Transverse colon (tissue), 4 donors: ENCODE measurements at places on chromosomes 12 and 14.

DNA sequence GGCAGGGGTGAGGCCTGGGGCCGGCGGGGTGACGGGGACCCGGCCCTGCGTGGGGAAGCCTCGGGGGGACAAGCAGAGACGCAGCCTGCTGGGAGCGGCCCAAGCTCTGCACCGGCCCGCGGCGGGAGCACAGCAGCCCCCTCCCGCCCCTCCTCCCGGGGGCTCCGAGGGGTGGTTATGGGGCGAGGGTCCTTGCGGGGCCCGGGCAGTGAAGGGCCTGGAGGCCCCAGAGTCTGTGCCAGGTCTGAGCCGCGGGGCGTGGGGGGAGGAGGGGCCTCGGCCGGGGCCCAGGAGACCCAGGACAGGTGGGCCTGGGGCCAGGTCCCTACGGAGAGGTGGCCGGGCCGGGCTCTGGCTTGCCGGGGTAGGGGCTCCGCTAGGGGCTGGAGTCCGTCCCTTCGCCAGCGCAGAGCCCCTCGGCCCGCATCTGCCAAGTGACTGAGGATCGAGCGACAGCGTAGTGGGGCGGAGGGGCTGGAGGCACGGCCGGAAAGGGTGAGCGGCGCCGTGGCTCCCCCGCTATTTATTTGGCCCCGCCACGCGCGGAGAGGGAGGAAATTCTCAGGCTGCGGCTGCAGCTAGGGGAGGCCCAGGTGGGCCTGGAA, 495 bp downstream of the TMEM121 start:
- DNase-seq = no peak

DNA sequence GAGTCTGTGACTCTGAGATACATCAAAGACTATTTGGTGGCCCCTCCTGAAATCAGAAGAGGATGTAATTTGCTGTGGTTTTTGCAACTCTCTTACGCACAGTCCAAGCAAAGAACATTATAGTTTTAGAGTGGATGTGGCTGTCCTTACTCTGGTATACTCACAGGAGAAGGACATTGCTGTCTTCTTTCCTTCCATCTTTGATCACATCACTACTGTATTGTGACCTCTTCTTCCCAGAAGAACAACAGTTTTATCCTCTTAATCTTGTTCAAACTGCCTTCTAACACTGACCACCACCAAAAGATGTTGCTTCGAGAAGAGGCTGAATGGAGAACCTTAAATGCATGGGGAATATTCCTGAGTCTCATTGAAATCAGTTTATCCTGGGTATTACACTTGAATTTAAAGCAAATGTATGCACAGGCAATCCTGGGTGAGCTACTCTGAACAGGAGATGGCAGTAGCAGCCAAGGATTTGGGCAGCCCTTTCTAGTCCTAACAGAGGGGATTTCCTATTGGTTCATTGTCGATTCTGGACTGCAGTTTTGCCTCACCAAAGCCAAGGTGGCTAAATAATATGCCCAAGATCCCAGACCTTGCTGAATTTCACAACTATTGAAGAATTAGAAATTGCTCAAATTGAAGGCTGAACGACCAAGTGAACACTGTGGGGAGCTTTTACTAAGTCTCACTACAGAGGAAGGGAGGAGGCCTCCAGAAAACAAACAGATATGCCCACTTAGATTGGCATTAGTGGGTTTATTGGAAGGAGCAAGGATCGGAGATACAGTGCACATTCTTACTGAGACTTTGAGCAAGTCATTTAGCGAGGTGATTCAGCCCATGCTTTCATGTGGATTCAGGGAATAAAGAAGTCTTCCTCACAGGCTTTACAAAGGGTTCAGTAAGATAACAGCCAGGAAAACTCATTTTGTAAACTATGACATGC, 282.8 kb downstream of the PAWR start:
- DNase-seq = peak; percentile 69

- DNase-seq = no peak
Observed at GRCh38 chr14:32382704-32383103, 53.6 kb downstream of the AKAP6 start.

GRCh38 chr12:113407931-113408600, 4.4 kb upstream of the SDS start:
- no peak for DNase-seq

GRCh38 chr12:100717733-100718067, 76.9 kb upstream of the ANO4 start:
- DNase-seq = no peak

- DNase-seq = no peak
Observed at GRCh38 chr14:72525087-72525915, 368.6 kb downstream of the DPF3 start.

- no peak for DNase-seq
Observed at GRCh38 chr12:2290516-2291065, 237.8 kb downstream of the CACNA1C start.

- DNase-seq = no peak
Observed at GRCh38 chr14:92900660-92901059, 22.3 kb upstream of the CHGA start.

DNA sequence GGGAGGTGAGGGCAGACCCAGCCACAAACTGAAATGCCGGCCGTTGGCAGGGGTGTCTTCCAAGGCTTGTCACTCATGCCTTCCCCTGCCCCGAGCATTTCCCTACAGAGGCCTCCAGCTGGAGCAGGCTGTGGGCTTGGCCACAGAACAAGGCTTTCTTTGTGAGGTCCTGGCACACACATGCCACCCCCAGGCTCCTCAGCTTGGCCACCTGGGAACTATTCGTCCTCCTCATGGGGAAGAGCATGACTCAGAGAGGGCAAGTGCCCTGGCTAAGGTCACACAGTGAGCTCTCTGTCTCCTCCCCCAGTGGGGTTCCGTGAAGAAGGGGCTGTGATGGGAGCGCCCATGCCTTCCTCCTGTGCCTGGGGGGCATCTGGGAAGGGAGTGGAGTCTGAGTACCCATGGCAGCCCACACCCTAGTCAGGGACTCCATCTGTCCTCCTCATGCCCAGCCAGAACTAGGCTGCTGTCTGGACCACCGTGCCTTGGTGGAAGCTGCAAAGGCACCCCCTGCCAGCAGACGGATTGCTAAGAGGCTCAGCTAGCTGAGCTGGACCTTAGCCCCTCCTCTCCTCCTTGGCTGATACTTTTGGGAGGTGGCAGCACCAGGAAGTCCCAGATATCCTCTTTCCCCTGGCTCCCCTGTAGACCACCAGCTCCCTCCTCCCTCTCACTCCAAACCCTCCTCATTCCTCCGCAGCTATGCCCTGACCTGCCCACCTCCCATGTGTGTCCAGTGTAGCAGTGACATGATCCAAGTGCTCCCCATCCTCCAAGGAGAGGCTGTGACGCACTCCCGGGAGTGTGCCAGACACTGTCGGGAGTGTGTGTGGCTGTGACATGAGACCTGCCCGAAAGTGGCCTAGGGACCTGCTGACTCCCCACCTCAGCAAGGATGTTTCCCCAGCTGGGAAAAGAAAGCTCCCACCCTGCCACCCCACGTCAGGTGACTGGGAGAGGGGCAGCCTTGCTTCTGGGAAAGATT, 21.4 kb downstream of the ABCB9 start:
- peak; percentile 36 for DNase-seq

DNA sequence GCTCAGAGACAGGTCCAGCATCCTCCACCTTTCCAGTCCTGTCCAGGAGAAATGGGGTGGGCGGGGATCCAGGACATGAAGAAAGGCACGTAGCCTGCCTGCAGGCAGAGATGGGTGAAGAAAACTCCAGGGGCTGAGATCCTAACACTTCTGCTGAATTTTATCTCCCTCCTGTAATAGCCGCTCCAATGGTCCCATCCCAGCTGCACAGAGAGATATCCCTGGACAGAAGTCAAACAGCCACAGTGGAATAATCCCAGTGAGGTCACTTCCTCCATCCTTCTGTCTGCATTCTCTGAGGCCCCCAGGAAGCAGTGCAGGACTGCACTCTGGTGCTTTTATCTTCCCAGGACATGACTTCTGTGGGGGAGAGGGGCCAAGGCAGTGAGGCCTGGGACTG, 26.3 kb downstream of the KRT18 start:
- DNase-seq = no peak

- DNase-seq = no peak
Observed at GRCh38 chr14:22194664-22195063, 394.4 kb downstream of the DAD1 start.

GRCh38 chr14:36524220-36524837, 4.3 kb upstream of the NKX2-1 start:
- DNase-seq = no peak

DNA sequence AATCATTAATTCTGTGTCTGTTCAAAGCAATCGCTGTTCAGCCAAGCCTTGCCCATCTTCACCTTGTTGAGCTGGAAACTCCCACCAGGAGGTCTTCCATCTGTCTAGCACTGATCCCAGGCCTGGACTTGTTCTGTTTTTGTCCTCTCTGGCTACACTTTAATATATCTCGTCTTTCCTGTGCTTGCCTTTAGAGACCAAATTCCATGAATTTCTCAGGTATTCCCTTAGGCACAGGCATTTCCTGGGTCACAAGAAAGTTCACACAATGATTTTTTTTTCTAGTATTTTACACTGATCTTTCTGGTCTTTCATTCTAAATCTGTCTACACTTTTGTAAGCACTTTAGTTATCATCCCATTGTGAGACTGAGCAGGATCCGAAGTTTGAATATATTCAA, 116.4 kb upstream of the CCND2 start:
- DNase-seq = no peak

DNA sequence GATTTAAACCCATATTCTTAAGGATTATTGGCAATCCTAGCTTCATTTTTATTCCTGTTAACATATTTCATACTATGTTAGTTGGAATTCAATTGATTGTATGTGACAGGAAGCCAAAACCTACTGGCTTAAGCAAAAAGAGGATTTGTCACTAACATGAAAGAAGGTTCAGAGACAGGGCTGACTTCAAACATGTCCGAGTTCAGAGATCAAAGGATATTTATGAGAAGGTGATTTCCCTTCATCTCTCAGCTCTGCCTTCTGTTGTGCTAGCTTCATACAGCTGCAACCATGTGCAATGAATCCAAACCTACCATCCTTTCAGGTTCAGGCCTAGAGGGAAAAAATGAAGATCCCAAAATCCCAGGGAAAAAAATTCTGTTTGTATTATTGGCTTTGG, 349.7 kb downstream of the ATP23 start:
- no peak for DNase-seq

- no peak for DNase-seq
Observed at GRCh38 chr12:22082190-22082701, 36.2 kb downstream of the CMAS start.

DNA sequence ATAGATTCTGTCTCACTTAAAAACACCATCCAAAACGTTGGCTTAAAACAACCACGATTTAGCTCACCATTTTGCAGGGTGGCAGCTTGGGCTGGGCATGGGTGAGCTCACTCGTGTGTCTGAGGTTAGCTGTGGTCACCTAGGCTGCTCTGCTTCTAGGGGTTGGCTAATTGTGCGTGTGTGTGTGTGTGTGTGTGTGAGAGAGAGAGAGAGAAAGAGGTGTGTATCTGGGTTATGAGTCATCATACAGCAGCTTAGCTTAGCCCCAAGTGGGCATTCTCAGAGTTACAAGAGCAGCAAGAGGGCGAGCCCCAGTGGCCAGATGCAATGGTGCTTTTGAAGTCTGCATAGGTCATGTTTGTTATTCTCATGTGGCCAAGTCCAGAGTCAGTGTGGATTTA, 6.0 kb downstream of the FBXW8 start:
- peak; percentile 9 for DNase-seq

DNA sequence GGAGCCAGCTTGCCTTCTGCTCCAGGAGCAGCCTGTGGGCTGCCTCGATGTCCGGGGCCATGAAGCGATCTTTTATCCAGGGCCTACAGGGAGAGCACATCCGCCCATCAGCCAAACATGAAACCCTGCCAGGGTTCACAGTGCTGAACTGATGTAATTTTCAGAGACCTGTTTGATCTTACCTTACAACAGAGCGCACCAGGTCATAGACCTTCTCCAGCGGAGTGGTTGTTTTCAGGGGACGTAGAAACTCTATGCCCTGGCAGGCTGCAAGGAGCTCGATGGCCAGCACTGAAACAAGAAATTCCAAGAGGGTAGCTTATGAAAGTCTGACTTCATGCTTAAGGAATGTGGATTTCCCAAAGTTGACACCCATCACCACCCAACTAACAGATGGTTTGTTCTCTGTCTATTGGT, 19.7 kb downstream of the HAL start:
- DNase-seq = no peak

- DNase-seq = peak; percentile 90
Observed at GRCh38 chr12:114668151-114668885, 15.7 kb downstream of the TBX3 start.

- DNase-seq = peak; percentile 24
Observed at GRCh38 chr12:105025890-105026289, 39.8 kb downstream of the NOPCHAP1 start.

DNA sequence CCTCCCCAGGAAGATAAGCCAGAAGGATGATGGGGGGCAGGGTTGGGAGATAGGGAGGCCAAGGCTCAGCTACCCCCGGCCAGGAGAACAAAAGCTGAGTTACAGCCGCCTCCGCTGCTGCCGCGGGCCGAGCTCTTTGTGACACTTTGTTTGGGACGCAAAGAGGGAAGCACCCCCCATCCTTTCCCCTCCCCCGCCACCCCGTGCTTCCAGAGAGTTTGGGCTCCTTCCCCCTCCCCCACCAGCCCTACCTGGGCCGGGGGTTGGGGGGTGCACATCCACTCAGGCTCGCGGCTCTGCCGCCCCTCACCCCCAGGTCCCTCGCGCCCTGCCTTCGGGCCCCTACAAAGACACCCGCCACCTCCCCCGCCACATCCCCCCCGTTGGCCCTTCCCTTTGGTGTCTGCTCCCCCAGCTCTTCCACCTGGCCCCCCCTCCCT, 799 bp downstream of the ZNF219 start:
- peak; percentile 62 for DNase-seq

- DNase-seq = no peak
Observed at GRCh38 chr12:47650469-47650868, 55.4 kb downstream of the RPAP3 start.

GRCh38 chr14:97456462-97456861, 659.3 kb downstream of the VRK1 start:
- DNase-seq = no peak

- DNase-seq = no peak
Observed at GRCh38 chr12:116620492-116621191, 61.5 kb downstream of the MAP1LC3B2 start.

DNA sequence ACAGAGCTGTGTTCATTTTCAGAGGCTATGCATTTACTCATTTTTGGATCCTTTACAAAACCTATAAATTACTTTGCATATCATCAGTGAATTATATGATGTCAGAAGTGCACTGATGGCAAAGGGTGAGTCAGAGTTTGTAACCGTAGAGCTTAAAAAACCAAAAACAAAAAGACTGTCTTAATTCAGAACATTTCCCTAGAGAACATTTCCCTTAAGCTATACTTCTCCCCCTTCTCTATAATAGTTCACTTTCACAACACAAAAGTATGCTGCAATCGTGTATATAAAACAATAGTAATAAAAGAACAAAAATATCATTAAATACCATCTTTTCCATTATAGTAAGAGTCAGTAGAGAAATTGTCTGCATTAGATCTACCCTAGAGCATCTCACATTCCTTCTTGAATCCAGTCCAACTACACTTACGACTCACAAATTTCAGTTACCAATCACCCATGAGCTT, 934.9 kb downstream of the LRFN5 start:
- DNase-seq = no peak

- no peak for DNase-seq
Observed at GRCh38 chr12:60180298-60180697, 584.5 kb downstream of the SLC16A7 start.

- DNase-seq = no peak
Observed at GRCh38 chr14:35229084-35229791, 62.9 kb upstream of the PSMA6 start.
